ENCODE measurements at places on chromosomes 4 and X. TPM values are rescaled to one million over a fixed set of nuclear protein-coding genes. Genes with fewer than 3 reads are reported as not detected.

GRCh38 chrX:10482261-10482660 lies 138.1 kb downstream of the MID1 start:
- DNase-seq: no peak

DNA sequence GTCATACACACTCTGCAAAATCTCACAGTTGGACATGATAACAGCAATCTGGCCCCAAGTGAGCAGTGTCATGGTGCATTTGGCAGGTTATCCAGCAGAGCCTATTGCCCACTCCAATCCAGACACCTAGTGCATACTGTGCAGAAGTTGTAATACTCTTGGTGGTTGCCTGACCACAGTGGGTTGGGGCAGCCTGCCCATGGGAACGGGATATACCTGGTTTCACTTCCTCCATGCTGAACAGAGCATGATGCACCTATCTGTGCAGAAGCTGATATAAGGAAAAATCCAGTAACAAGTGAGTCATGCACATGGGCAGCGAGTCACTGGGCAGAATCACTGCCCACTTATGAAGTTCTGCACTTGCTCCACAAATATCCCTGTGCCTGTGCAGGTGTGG lies 105.3 kb upstream of the IGSF1 start:
- no peak for DNase-seq

The MAGEA10 gene
- total RNA-seq: not detected

- DNase-seq: peak; percentile 70
Observed at GRCh38 chrX:155086202-155086840, 15.0 kb downstream of the BRCC3 start.

The LYAR gene
- 42.9 TPM for total RNA-seq

The BTK gene
- total RNA-seq: 4.4 TPM

GRCh38 chr4:3345384-3345783 lies 52.6 kb downstream of the RGS12 start:
- no peak for DNase-seq

DNA sequence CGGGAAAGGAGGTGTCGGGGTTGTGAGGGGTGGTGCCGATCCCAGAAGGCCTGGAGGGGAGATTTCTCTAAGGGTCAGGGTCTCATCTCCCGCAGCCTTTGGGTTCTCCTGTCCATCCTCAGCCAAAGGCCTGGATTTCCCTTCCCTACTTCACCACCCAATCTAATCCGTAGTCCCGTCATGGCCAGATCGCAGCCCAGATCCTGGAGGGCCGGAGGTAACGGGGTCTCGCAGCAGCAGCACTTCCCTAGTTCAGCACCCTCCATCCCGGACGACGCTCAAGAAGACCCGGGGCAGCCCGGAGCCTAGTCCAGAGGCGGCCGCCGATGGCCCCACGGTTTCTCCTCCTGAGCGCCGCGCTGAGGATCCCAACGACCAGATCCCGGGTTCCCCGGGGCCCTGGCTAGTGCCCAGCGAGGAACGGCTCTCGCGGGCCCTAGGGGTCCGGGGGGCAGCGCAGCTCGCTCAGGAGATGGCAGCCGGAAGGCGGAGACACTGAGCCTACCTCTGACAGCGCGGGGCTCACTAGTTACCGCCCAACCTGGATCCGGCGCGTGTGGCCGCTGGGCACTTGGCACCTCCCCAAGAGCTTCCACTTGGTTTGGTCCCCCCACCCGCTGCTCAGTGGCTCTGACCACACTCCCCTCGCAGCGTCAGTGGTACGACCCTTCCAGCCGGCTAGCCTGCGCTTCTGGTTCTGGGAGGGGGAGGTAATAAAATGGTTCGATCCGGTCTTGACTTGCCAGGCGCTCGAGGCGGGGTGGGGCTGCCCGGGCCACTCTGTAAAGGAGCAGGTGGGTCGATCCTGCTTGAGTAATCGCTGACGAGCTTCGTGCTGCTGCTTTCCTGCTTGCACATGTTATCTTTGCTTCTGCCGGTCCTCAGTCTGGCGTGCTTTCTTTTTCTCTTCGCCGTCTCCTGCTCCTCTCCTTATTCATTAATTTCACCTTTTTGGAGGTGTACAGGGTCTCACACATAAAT lies 3.6 kb downstream of the MAGIX start:
- DNase-seq: peak; percentile 83

DNA sequence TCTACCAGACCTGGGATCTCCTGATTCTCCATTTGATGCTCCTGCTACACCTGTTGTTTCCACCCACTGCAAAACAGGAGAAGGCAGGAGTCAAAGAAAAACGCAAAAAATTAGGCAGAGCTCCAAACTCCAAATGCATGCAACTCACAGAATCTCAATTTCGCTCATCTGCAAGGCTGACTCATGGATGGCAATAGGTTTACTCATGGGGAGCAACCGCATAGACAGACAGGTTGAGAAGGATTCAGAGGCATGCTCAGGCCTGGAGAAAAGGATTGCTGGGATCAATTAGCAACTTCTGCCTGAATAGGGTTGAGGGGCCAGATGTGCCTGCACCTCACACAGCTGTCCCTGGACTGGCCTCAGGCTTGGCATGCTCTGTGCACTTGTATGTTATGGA lies 231.0 kb downstream of the LDB2 start:
- no peak for DNase-seq

GRCh38 chr4:30763321-30763727 lies 43.2 kb downstream of the PCDH7 start:
- no peak for DNase-seq

DNA sequence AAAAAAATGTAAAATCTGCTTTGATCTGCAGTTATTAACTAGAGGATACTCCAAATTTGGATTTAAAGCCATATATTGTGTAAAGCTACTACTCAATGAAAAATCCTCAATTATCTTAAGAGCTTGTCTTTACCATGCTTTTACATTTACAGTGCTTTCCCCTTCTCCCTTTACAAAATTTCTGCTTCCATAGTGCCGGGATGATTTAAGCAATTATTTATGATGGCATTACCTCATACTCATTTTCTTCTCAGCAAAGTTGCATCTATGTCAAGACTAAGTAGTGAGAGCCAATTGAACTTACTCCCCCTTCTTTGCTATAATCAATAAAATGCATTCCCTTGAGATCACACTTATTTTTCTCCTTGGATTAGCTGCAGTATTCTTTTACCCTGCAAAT lies 505.4 kb upstream of the AGA start:
- no peak for DNase-seq

DNA sequence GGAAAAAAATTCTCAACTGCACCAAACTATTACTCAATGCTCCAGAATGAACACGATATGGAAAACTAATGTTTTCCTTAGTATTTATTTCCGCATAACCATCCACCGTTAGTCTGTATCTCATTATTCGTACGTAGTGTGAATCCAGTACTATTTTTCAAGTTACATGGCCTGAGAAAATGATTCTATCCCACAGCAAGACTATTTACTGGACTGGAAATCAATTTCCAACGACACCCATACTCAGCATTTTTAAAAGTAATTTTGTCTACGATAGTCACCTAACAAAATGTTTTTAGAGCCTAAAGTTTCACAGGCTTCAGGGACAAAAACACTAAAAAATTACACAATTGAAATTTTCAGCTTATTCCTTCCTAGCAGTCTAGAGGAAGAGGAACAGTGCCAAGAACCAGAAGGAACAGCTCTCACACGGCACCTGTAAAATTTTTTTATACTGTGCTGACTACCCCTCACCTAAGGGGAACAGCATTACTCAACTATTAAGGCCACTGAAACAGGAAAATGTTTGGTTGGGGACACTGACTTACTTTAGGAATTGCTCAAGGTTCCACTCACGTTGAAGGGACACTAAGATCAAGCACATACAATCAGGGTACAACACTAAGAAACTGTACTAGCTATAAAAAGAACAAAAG lies 9.6 kb downstream of the UBE2D3 start:
- DNase-seq: no peak

DNA sequence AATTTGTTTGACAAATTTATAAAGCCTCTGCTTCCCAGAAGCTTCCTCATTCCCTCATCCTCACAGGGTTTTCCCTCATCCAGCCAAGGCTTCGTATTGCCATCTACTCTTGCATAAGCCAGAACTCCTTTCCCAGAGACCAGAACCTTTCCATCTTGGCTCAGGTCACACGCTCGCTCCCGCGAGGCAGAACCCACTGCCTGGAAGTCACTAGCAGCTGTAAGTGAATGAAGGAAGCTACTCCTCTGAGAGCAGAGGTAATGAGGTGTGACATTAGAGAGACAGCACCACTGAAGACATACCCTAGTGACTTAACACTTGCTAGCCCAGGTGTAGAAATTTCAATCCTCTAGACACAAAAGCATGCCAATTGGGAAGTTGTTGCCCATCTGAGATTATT lies 52.5 kb downstream of the LHFPL1 start:
- no peak for DNase-seq

- DNase-seq: no peak
Observed at GRCh38 chr4:185093603-185094002, 49.5 kb upstream of the SLC25A4 start.

DNA sequence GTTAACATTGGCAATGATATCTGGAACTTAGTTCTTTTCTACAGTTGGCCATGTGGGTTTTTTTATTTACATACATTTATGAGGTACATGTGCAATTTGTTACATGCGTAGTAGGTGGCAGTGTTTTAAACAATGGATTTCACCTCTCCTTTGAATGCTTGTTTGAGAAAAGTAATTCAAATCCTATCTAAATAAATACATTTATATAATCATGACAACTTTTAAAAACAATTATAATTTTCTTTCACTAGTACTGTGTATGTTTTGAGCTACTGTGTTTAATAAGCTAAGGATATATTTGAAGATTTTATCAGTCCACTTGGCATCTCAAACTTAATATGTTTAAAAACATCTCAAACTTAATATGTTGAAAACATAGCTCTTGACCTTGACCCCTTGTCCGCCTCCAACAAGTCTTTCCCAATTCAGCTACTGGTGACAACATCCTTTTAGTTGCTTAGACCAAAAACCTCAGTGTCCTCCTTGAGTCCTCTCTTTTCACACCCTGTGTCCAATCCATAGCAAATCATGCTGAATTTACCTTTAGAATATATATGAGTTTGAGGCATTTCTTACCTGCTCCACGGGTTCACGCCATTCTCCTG lies 14.5 kb downstream of the GUCY1B1 start:
- DNase-seq: no peak

DNA sequence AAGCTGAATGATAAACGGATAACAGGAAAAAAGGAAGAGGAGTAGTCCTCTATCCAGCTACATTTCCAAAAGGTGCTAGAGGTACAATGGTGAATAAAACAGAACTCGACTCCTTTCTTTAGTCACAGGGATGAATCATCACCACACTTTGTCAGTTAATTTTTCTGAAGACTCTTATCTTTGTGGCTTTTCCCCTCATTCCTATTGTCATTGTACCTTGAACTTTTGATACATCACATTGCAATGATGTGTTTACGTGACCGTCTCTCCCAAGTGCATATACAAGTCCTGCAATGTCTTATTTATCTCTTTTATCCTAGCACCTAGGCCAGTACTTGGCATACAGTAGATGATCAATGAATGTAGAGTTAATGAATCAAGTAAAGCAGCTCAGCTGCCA lies 134.7 kb downstream of the LHFPL1 start:
- no peak for DNase-seq

The CXCL11 gene
- total RNA-seq: not detected

- DNase-seq: no peak
Observed at GRCh38 chr4:66972087-66972486, 573.2 kb downstream of the CENPC start.

DNA sequence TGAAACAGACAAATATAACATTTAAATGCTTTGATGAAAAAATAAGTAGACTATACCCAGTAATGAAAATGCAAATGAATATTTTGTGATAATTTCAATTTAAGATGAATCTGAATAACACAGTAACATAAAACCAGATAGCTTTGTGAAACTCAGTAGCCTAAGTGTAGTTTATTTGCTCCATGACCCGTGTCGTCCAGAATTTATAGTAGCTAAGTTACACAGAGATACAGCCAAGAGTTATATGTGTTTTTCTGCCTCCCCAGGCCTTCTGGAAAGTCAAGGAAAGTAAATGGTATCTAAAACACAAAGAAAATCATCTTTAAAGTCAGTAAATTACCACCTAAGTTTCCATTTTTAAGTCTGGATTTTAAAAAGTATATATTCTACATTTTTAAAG lies 26.7 kb downstream of the HPGD start:
- DNase-seq: no peak

All from natural killer cell (primary cell).